ENCODE measurements at places on chromosomes 3 and 15. TPM values are rescaled to one million over a fixed set of nuclear protein-coding genes. Genes with fewer than 3 reads are reported as not detected.

TBC1D2B gene
- polyA plus RNA-seq = 25.9 TPM

DNA sequence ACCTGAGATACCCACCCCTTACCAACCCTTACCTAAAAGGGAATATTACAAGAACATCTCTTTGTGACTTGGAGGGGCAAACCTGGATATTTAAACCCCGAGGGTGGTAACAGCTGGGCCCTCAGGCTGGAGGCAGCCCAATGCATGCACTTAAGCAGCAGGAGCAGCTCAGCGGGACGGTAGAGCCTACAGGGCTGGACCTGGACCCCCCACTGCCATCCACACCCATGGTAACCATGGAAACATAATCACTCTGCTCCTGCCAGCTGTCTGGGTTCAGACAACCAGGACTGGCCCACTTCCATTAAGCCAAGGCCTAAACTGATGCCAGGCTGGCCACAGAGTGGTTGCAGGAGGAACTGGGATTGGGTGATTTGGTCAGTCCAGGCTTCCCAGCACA, 52.8 kb downstream of the ETFA start:
- DNase-seq = no peak

- no peak for DNase-seq
These were observed 12.1 kb upstream of the APBA2 start for GRCh38 chr15:28873585-28874190.

DNA sequence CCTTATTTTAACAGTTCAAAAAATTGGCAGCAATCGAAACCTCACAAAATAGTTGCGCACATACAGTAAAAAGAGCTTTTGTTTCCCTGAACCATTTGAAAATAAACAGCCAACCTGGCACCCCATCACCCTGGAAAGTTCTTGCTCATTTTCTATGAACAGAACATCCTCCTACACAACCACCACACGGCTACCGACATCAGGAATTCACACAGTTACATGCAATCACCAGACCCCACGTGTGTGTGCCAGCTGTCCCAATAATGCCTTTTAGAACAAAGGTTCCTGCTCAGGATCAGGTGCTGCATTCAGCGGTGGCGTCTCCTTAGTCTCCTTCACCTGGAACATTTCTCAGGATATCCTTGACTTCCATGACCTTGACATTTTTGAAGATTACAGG, 186.5 kb downstream of the KLF13 start:
- DNase-seq = no peak

DNA sequence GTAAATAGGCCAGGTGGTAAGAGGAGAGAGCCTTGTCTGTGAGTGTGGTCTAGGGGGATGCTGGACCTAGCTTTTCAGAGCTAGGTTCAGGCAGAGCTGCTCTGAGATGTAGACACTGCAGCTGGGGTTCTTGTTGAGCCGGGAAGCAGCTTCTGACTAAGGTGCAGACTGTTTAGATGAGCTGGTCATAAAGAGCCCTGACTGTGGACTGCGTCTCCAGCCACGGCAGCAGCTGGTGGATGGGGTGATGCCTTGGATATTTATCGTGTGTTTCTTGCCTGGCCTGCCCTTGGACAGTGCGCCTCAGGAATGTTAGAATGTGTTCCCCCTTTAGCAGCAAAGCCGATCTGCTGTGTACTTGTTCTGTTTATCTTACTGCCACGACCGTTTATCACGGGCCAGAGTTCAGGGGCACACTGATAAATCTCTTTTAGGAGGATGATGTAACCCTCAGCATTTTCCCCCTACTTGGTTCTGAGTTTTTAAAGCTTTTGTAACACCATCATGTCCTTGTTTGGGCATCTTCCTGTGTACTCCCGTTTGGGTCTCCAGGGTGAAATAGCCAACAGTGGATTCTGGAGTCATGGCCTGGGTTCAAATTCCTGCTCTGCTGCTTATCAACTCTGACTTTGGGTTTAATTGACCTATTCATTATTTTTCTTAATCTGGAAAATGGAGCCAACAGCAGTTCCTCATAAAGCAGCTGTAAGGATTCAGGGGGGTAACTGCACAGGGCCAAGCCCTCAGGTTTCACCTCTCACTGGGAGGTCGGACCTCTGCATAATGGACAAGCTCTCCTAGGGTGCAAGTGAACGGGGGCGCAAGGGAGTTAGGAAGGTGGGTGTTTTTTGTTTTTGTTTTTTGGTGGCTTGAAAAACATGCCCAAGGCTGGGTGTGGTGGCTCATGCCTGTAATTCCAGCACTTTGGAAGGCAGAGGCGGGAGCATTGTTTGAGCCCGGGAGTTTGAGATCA, 51.4 kb downstream of the FLNB start:
- DNase-seq = peak; percentile 83

Measured in right renal cortex interstitium (tissue), 3 donors.